SHP77 treated with DMSO at 0.1 percent for 48 hours (cell line): ENCODE measurements at places on chromosomes 1 and 21.

GRCh38 chr1:1178794-1179331 lies 5.2 kb downstream of the TTLL10 start:
- no peak for DNase-seq

DNA sequence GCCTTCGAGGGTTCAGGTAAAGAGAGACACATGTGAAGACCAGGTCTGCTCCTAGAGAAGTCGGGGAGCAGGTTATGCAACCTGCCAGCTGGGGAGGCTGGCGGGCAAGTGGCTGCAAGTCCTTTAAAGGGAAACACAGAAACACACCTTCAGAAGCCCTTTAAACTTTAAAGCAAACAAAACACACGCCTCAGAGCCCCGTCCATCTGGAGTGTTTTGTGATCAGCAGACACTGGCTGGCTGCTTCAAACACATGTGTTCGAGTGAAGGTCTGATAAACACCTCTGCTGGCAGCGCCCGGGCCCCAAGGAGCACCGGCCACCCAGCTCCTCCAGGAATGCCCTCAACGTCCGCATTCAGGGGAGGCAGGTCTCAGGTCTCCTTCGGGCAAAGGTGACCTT lies 15.2 kb downstream of the RIPK4 start:
- DNase-seq = no peak

GRCh38 chr1:101174722-101175121 lies 62.1 kb upstream of the S1PR1 start:
- no peak for DNase-seq

GRCh38 chr21:33492571-33492970 lies 1.1 kb upstream of the DNAJC28 start:
- no peak for DNase-seq

DNA sequence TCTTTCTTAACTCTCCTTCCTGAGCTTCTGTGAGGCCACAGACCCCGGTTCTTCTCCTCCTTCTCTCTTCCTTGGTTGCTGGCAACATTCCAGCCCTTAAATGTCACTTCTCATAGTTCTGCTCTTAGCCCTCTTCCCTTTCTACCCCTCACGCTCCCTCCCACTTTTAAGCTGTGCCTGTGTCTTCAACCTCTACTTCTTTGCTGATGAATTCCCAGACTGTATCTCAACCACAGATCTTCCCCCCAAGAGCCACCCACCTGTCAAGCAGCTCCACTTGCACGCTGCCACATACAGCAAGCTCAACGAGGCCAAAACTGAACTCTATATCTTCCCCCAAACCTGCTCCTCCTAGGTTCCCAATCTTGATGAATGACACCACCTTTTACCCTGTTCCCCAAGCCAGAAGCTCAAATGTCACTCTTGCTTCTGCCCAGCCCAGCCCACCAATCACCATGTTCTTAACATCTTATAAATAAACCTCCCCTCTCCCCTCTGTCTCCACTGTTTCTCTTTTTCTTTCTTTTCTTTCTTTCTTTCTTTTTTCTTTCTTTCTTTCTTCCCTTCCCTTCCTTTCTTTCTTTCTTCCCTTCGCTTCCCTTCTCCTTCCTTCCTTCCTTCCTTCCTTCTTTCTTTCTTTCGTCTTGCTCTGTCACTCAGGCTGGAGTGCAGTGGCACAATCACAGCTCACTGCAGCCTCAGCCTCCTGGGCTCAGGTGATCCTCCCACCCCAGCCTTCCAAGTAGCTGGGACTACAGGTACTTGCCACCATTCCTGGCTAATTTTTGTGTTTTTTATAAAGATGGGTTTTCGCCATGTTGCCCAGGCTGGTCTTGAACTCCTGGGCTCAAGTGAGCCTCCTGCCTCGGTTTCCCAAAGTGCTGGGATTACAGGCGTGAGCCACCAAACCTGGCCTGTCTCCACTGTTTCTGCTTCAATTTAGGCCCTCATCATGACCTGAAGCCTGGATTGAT lies 19.8 kb upstream of the PTP4A2 start:
- DNase-seq = no peak

DNA sequence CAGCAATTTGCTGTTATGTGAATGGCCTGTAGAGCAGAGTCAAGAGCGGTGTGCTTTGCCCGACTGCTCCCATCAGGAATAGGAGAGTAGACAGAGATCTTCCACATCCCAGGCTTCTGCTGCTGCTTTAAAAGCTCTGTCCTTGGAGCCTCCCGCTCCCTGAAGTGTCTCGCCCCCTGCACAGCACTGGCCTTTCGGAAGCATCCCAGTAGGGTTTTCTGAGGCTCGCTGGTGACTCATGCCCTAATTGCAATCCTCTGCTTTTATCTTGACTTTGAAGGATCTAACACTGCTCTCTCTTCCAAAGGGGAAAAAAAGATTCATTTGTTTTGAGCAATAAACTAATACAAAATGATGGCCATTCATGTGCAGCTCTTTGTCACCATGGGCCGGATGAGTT lies 13.3 kb upstream of the CD101 start:
- DNase-seq = no peak

GRCh38 chr1:15660151-15660550 lies 24.0 kb upstream of the PLEKHM2 start:
- no peak for DNase-seq

GRCh38 chr1:64920941-64921589 lies 45.3 kb downstream of the JAK1 start:
- DNase-seq = no peak

- DNase-seq = no peak
These were observed 62.8 kb upstream of the ARHGEF16 start for GRCh38 chr1:3391711-3392110.

- no peak for DNase-seq
These were observed 17.9 kb downstream of the SDC3 start for GRCh38 chr1:30890502-30891226.

DNA sequence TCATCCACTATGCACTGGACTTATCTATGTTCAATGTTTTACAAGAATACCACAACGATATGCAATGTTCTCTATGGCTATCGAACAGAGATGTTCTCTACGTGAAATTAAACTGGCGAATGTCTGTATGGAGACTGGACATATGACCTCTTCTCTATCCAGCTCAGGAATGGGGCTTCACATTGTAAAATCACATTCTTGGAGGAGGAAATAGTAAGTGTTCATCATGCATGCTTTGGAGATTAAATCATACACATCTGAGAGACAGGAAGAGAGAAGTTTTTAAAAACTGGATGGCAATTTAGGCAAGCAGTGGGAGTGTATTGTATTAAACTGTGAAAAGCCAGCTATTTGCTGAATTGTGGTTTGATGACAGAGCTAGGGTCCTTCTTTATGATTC lies 47.9 kb upstream of the RGL1 start:
- DNase-seq = no peak

- no peak for DNase-seq
These were observed at the start of gene GPA33 for GRCh38 chr1:167090314-167090942. Gene GPA33, minus strand, starts transcription at chr1:167090377. Its CDS starts 90 bp downstream, at chr1:167090287.

DNA sequence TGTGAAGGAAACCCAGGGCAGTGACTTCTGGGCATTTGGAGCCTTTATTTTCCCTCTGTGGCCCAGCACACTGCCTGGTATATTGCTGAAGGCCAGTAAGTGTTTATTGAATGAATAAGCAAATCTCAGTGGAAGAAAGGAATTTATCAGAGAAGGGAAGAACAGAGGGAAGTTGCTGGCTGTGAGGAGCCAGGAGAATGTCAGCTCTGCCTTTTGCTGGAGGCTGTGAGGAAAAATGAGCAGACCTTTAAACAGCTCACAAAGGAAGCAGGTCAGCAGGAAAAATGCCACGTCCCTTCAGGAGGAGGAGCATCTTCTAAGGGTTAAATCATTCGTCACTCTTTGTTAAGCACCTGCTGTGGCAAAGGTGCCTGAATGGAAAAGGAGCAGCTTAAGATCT lies 75.9 kb downstream of the GIPC2 start:
- DNase-seq = no peak

DNA sequence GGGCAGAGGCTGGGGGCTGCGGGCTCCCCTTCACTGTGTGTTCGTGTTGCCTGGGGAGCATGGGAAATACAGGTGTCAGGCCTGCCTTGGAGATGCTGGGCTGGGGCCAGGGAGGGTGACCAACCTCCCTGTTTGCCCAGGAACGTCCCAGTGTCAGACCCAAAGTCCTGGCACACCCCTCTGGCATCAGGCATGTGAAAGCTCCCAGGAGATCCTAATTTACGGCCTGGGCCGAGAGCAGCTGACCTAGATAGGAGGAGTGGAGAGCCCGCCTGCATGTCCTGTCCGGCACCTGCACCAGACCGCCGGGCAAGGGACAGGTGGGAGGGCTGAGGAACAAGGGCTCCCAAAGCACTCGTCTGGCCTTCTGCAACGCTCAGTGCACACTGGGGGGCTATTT lies 124.8 kb downstream of the PRDM16 start:
- no peak for DNase-seq

DNA sequence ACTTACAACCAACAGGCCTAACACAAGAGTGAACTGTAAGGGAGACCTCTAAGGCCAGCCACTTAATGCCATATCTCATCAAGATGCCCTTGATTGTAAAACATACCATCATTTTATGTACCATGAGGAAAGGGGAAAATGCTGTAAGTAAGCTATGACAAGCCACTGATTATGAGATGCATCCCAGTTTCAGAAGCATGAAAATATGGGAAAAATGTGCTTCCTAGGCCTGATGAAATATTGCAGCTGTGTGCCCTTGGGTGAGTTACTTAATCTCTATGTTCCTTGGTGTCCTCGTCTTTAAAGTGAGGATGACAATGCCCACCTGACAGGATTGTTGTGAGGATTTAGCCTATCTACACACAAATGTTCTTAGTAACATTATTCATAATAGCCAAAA lies 28.9 kb downstream of the H3-3A start:
- no peak for DNase-seq

GRCh38 chr1:30040081-30041019 lies 683.0 kb downstream of the MATN1 start:
- DNase-seq = no peak

- no peak for DNase-seq
These were observed 36.5 kb downstream of the MACO1 start for GRCh38 chr1:25467193-25467592.

DNA sequence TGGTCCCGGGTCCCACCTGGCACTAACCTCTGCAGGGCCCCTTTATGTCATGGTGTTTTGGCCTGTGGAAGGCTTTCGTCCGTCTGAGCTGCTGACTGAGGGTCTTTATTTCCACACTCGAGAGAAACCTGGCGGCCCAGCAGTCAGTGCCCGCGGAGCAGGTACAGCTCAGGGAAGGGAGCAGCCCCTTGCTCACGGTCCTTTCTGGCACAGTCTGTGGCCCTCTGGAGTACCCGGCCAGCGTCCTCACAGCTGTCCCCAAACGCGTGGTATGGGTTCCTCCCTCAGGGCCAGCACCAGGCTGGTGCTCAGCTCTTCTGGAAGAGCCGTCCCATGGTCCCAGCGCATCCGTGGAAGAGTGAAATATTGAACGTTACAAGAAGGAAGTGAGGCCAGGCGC lies 24.3 kb downstream of the SKI start:
- no peak for DNase-seq

DNA sequence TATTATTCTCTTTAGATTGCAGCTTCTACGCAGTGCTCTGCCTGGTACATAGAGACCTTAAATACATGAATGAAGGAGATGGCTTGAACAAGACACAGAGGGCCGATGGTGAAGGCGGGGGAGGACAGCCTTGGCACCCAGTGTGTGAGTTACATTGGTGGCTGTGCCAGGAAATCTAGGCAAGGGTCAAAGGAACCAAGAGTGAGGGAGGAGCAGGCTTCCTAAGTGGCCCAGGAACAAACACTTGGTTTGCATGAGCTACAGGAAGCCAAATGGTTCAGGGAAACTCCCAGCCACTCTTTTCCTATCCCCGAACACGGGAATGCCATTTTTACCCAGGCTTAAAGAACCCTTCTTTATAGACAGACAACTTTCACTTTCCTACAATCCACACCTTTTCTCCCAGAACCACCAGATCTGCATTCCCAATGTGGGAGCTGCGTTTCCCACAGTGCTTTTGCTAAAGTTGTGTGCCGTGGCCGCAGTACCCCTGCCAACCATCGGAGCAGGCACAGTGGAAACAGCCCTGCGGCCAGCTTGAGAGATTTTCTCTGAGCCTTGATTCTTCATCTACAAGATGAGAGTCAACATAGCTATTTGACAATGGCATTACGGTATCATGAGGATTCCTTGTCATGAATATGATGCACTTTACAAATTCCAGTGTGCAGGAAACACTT lies 3.5 kb upstream of the CLEC20A start:
- DNase-seq = no peak

GRCh38 chr1:225931270-225932136 lies 7.5 kb upstream of the PYCR2 start:
- DNase-seq = no peak

- peak; percentile 21 for DNase-seq
These were observed 871 bp downstream of the TUFT1 start for GRCh38 chr1:151540982-151541377.

DNA sequence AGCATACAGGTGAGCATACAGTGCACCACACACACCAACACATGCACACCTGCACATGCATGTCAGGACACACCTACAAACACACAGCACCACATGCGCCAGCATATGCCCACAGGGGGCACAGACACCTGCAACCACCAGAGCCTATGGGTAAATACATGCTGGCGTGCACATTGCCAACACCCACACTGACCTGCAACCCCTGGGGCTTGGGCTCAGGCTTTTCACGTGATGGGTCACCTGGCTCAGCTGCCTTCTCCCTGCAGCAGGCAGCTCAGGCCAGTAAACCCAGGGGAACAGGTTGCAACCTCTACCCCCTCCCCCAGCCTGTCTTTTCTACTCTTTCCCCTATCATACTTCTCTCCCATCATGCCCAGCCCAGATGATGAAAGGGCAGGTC lies 8.1 kb downstream of the CD247 start:
- DNase-seq = no peak

GRCh38 chr1:245599371-245600174 lies 444.8 kb downstream of the KIF26B start:
- no peak for DNase-seq

DNA sequence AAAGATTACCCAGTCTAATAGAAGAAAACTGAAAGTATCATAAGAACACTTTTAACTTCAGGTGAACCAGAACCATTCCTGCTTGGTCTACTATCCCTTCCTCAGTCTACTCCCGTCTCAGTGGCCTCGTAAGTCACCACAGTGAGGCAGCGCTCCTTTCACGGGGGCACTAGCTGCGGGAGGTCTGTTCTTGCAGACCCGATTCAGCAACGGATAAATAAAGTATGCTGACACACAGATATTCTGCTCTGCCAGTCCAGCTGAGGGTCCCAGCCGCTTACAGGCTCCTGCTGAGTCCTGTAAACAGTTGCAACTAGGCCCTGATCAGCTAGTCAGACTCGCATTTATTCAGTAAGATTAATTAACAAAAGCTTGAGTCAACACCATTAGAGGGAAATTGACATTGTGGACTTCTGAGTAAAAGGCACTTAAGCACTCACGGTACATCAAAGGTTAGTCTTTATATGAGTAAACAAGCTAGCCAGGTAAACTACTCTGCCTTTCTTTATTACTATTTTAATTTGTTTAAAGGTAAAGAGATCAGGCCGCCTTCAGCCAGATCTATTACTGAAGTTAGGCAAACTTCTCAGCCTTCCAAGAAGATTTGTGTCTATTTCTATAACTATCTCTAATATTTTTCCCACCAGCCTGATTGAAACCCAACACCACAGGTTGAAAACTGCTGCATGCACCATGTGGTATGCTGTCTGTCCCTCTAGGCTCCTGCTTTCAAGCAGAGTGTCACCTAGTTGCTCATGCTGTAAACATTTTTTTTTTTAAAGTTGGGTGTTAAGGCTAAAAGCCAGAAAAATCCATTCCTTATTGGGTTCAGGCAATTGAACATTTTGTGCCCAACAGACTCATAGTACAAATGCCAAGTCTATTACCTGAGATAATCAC lies 87.7 kb downstream of the INTS7 start:
- DNase-seq = no peak

- no peak for DNase-seq
These were observed 1.1 kb downstream of the SPRR1B start for GRCh38 chr1:153032073-153032472.
